NCI-H1417 treated with DMSO at 0.1 percent for 48 hours (cell line): ENCODE measurements at places on chromosomes 2 and 18.

DNA sequence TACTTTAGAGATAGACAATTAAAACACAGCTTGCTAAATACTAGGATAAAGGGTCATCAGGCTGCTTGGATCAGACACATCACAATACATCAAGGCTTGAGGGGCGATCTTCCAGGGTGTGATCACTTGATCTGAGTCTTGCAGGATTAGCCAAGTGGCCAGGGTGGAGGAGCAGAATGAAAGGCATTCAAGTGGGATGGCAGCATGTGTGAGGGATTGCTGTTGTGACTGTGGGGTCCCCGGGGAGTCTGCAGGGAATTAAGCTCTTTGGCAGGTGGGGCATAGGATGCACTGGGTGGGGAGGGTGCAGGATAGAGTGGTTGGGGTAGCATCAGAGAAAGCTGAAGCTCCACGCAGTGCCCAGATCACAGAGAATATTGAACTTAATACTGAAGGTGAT, 58.0 kb upstream of the TMEM163 start:
- DNase-seq, result no peak

- DNase-seq, result no peak
Measured at GRCh38 chr2:16033032-16033293, 92.6 kb downstream of the MYCN start.

GRCh38 chr2:15667809-15668556, 76.3 kb downstream of the DDX1 start:
- no peak for DNase-seq

- DNase-seq, result no peak
Measured at GRCh38 chr2:29130295-29130694, 15.1 kb downstream of the CLIP4 start.

- DNase-seq, result no peak
Measured at GRCh38 chr2:74695663-74696062, 41.6 kb downstream of the SEMA4F start.

GRCh38 chr2:109110170-109110569, 18.8 kb upstream of the SH3RF3 start:
- DNase-seq, result no peak

DNA sequence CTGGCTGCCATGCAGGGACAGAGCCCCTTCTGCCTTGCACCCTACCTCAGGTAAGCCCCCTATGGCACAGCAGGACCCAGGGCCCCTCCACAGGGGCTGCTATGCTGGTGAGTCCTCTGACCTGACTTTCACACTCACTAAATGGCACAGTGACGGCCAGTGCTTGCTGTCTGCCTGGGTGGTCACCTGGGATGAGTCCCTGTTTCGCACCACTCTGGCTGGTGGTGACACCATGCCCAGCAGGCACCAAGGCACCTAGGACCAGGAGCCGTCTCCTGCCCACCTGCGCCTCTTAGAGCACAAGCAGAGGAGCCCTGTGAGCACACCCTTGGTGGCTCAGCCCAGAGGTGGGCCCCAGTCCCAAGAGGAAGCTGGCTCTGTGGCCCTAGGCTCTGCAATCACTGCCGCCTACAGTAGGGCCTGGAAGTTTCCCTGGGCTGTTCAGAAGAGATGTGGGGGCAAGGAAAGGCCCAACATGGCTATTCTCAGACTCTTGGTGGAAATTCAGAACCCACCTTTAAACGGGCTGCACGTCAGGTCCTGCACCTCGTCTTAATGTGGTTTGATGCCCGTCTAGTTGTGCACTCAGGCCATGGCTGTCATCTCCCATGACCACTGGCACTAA, 96.0 kb downstream of the PLB1 start:
- DNase-seq, result no peak

GRCh38 chr2:38122344-38122743, 46.4 kb upstream of the CYP1B1 start:
- no peak for DNase-seq

GRCh38 chr18:79468119-79468789, 72.5 kb downstream of the NFATC1 start:
- DNase-seq, result no peak

DNA sequence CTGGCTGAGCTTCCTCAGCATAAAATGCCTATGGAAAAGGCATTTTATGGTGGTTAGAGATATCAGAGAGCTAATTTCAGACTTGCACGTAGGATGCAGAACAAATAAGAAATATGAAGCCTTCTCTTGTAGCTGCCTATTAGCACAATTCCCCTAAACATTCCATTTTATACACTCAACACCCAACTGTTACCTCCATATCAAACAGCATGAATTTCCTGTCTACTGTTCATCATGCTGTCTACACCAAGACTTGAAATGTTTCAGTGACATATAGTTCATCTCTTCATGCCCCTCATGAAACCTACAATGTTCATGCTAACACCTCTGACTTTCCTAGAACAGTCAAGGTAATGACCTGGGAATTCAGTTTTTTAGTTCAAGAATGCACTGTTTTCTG, 249.9 kb downstream of the PIEZO2 start:
- DNase-seq, result no peak

DNA sequence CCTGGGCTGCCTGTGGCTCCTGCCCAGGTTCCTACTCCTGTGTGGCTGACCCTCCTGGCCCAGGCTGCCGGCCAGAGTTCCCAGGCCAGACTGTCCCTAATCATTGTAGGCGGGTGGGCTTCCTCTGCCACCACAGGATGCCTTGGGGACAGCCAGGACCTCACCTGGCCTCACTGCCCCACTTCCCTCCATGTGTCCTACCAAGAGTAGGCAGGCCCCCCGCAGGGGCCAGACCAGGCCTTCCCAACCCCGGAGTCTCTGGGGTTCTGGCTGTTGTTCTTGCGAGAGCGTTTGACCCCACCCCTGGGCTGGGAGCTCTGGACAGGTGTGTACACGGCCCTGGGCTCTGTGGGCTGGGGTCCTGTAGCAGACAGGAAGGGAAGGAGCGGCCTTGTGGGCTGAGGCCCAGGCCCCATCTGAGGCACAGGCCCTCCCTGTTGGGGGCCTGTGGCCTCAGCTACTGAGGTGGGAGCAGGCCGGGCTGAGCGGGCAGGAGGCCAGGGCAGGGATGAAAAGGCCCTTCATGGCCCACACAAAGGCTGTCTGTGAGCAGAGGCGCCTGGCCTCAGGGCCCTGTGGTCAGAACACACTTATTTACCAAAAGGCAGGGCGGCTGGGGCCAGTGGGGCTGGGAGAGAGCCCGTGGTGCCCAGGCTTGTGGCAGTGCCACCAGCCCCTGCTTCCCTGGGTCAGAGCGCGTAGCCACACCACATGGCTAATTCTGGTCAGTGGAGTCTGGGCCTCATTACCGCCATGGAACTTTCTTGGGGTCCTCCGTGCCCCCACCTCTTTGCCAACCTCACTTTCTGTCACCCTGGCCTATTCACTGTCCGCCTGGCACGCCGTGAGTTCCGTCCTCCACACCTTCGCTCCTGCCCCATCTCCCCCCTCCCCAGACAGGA, 2.0 kb downstream of the SNORC start:
- DNase-seq, result no peak

DNA sequence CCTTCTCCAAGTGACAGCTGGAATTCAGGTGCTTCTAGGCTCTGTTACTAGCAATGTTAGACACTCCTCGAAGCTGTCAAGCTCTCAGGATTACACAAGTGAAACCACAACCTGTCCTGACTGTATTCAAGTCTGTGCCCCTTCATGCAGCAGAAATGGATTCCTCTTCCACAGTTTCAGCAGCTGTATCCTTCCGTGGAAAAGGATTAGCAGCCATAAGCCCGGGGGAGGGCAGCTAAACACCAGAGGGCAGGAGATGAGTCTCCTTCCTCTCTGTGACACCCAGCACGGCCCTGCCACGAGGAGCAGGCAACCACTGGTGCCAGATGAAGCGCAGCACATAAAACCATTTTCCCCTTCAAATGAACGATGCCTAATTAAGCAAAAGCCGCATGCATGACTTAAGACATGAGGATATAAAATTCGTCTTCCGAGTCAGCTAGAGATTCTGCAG, 1.2 kb downstream of the ST3GAL5 start:
- DNase-seq, result no peak

GRCh38 chr18:77054606-77055428, 77.8 kb downstream of the MBP start:
- no peak for DNase-seq

DNA sequence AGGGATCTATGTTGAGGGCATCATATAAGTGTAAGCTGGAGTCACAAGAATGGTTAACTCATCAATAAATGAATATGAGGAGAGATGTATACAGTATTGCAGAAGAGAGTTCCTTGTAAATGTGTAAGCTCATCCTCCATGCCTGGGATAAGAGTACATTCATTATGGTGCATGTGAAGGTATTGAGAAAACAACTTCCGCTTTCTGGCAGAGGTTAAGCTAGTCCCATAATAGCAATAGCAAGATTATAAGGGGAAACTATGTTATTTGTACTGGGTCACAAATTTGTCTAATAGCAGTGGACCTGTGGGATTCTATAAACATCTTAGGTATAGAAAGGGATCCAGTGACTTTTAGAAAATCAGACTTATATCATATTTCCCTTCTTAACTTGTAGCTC, 44.1 kb downstream of the SCN2A start:
- no peak for DNase-seq

DNA sequence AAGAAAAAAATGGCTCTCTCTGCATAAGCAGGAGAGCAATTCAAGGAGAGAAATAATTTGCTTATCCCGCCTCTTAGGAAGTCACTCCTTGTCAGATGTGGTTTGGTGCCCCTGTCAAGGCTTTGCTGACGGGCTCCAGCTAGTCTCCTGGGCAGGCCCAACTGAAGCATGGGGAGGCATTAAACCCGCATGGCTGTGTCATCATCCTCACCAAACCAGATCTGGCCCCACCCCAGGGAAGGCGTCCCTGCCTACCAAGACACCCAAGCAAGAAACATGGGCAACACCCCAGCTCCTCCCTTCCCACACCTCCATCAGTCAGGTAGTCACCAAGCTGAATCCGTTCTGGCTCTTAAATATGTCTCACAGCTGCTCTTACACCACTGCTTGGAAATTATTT, 108.0 kb downstream of the SGPP2 start:
- no peak for DNase-seq

DNA sequence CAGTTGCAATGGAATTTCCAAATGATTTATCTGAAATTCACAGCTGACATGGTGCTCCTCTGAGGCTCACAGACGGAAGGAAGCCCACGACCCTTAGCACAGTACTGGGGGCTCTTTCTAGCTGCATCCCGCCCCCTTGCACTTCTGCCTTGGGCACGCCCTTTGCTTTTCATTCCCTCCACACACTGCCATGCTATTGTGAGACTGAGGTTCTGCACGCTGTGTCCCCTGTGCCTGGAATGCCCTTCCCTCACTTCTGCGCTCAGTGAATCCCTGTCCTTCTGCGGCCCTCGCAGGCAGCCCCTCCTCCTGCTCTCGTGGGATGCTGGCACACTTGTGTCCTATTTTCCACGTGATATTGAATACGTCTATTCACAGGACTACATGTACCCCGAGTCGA, 135.4 kb upstream of the TTC39C start:
- no peak for DNase-seq

GRCh38 chr2:67986258-67986657, 76.5 kb downstream of the C1D start:
- no peak for DNase-seq
